Effector memory CD4-positive, alpha-beta T cell (primary cell): ENCODE measurements at places on chromosomes 6 and 20.

- no peak overlapping the region for H3K27ac ChIP-seq
- H3K36me3 ChIP-seq, result no peaks in the 10 kb centered on the region
- no peak overlapping the region for H3K4me3 ChIP-seq
- H3K27me3 ChIP-seq, result no peaks in the 10 kb centered on the region
- H3K4me1 ChIP-seq, result no peaks in the 10 kb centered on the region
- no peak for DNase-seq
Measured at GRCh38 chr6:40807484-40807883, 220.3 kb upstream of the LRFN2 start.

GRCh38 chr6:105326833-105327770 lies 75.8 kb downstream of the PREP start:
- H3K4me3 ChIP-seq, result no peak overlapping the region
- no peaks in the 10 kb centered on the region for H3K27me3 ChIP-seq
- no peak overlapping the region for H3K27ac ChIP-seq
- no peak for DNase-seq
- peaks cover 52% of the 10 kb centered on the region for H3K36me3 ChIP-seq

GRCh38 chr6:5976811-5977210 lies 29.9 kb downstream of the NRN1 start:
- H3K27ac ChIP-seq, result no peak overlapping the region
- no peaks in the 10 kb centered on the region for H3K27me3 ChIP-seq
- DNase-seq, result no peak
- no peaks in the 10 kb centered on the region for H3K36me3 ChIP-seq

DNA sequence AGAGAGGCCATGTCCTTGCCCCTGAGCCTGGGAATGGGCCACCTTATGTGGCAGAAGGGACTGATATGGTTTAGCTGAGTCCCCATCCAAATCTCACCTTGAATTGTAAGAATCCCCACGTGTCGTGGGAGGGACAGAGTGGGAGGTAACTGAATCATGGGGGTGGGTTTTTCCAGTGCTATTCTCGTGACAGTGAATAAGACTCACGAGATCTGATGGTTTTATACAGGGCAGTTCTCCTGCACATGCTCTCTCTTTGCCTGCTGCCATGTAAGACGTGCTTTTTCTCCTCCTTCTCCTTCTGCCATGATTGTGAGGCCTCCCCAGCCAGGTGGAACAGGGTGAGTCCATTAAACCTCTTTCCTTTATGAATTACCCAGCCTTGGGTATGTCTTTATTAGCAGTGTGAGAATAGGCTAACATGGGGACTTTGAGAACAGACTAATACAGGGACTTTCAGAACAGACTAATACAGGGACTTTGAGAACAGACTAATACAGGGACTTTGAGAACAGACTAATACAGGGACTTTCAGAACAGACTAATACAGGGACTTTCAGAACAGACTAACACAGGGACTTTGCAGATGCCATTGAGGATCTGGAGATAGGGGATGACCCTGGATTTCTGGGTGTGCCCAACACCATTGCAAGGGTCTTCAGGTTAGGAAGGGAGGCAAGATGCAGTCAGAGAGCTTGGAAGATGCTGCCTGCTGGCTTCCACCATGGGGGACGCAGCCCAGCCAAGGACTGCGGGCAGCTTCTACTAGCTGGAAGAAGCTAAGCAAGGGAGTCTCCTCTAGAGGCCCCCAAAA lies 86.9 kb downstream of the RAMACL start:
- no peak overlapping the region for H3K4me3 ChIP-seq
- no peak for DNase-seq
- no peaks in the 10 kb centered on the region for H3K36me3 ChIP-seq
- H3K27ac ChIP-seq, result no peak overlapping the region

DNA sequence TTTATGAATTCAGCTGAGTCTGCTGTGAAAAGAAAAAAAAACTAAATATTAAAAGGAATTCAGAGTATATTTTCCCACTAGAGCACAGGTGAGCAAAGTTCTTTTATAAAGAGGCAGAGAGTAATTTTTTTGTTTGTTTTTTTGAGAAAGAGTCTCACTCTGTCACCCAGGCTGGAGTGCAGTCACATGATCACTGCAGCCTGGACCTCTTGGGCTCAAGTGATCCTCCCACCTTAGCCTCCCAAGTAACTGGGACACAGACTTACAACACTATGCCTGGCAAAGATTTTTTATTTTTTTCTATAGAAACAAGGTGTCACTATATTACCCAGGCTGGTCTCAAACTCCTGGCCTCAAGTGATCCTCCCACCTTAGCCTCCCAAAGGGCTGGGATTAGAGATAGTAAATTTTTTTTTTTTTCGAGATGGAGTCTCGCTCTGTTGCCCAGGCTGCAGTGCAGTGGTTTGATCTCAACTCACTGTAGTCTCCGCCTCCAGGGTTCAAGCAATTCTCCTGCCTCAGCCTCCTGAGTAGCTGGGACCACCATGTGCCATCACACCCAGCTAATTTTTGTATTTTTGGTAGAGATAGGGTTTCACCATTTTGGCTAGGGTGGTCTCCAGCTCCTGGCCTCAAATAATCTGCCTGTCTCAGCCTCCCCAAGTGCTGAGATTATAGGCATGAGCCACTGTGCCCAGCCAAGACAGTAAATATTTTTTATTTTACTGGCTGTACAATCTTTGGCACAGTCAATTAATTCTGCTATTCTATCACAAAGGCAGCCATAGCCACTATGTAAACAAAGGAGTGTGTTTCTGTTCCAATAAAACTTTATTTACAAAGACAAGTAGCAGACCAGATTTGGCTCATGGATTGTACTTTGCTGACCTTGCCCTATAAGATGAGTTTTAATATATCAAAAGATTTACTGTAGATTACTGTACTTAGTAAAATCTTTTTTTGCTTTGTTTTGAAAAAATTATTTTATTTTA lies 14.5 kb upstream of the B4GALT5 start:
- no peak overlapping the region for H3K4me3 ChIP-seq
- H3K36me3 ChIP-seq, result no peaks in the 10 kb centered on the region
- DNase-seq, result no peak
- H3K27me3 ChIP-seq, result no peaks in the 10 kb centered on the region
- peaks cover 13% of the 10 kb centered on the region for H3K4me1 ChIP-seq
- no peak overlapping the region for H3K27ac ChIP-seq

DNA sequence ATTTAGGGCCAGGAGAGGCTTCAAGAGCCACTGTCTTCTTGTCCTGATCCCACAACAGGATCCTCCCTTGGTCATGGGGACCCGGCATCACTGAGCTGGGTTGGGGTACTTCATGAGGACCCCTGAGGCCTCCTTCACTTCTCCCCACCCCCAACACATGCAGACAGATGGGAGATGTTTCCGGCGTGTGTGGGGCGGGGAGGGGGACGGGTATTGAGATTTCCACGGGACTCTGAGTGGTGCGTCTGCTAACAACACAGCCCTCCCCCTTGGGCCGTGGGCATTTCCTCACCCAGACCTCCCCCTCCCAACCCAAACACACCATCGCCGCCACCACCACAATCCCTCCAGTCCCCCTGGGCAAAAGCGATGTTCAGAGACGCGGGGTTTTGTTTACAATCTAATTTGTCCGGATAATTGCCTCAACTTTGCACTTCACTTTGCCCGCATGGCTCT lies 906 bp upstream of the FOXP4 start:
- no peak overlapping the region for H3K27ac ChIP-seq
- peaks cover 27% of the 10 kb centered on the region for H3K4me1 ChIP-seq
- peaks cover 13% of the 10 kb centered on the region for H3K27me3 ChIP-seq
- peak overlapping the region; percentile 51 for H3K4me3 ChIP-seq
